ENCODE measurements at places on chromosomes 1 and 21. TPM values are rescaled to one million over a fixed set of nuclear protein-coding genes. Genes with fewer than 3 reads are reported as not detected.

GRCh38 chr1:183318433-183318832 is 99.7 kb downstream of the NMNAT2 start:
- DNase-seq: peak; percentile 72

DNA sequence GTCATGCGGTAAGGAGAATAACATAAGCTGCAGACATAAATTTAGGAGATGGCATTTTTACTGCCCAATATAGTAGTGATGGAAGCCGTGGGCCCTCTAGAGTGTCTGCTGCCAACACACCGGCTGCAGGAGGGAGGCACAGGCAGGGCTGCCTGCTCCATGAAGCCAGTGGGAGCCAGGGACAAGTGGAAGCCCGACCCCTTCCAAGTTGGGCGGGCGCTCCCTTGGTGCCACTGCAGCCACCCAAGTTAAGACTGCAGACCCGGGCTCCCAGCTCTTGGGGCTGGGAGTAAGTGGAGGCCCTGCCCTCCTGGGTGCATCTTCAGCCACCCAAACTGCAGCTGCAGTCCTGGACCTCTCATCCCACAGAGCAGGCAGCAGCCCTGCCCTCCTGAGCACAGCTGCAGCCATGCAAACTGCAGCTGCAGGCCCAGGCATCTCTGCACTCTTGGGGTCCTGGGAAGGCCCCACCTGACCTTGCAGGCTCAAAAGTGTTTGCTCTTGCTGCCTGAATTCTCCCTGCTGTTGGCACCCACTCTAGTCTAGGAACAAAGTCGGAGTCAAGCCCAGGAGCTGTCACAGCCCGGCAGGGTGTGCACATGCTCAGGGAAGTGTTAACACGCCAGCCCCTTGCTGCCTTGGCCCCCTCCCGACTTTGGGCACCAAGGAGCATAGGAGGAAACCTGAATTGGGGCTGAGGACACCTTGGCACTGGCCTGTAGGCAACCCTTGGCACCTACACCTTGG is 437.2 kb upstream of the PRMT6 start:
- no peak for DNase-seq

- peak; percentile 64 for DNase-seq
These were observed 3.8 kb upstream of the RGSL1 start for GRCh38 chr1:182446033-182446669.

Gene ZNF695
- not detected for total RNA-seq

DNA sequence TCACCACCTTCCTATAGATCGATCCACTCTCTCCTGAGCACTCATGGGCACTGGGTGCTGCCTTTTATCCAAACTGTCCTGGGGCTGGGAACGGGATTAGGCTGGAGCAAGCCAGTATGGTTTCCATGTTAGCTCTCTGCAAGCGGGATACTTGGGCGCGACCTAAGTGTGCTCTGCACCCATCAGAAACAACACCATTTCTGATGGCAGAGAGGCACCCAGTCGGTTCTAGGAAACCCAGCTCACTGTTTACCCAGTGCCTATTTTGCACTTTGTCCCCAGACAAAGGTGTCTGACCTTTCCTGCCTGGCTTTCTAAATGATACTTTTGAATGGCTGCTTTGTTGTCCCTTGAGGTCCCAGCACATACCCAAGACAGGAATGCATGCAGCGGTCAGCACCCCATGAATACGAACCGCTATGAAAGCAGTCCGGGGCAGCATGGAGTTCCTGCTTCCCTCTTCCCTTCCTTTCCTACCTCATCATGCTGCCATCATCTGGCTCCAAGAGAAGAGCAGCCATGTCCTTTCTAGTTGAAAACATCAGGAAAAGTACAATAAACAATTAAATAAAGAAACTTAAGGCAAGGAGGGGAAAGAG is 83.9 kb downstream of the TRABD2B start:
- no peak for DNase-seq

Gene C1QB
- 448 TPM for total RNA-seq

DNA sequence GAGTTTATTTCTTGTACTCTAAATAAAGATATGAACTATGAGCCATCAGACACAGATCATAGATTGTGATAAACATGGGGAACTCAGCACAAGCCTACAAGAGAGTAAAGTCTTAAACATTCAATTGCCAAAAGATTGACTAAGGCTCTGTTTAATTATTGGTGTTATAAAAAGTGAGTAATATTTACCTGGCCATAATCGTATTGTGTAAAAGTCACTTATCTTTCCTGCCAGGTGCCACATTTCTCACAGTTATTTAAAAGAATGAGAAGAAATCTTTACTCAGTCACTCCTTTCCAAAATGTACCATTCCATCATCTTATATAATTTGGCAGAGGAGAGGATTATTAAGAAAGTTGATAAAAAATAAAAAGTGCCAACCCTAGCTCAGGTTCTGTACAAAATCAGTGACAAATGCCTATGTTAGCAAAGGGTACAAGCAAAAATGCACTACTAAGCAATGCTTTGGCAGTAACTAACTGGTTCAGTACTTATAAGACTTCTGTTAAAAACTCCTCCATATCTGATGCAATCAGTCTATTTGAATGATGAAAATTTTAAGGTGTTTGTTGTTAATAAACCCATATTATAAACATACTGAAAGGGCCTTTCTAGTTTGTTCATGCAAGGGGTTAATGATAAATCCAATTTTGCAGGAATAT is 5.8 kb upstream of the NR5A2 start:
- DNase-seq: no peak

Gene ERICH3
- 0.30 TPM for total RNA-seq

Gene ANKRD34A
- 0.39 TPM for total RNA-seq

Gene MTARC1
- 37.8 TPM for total RNA-seq

Gene TRIM17
- 4.2 TPM for total RNA-seq

DNA sequence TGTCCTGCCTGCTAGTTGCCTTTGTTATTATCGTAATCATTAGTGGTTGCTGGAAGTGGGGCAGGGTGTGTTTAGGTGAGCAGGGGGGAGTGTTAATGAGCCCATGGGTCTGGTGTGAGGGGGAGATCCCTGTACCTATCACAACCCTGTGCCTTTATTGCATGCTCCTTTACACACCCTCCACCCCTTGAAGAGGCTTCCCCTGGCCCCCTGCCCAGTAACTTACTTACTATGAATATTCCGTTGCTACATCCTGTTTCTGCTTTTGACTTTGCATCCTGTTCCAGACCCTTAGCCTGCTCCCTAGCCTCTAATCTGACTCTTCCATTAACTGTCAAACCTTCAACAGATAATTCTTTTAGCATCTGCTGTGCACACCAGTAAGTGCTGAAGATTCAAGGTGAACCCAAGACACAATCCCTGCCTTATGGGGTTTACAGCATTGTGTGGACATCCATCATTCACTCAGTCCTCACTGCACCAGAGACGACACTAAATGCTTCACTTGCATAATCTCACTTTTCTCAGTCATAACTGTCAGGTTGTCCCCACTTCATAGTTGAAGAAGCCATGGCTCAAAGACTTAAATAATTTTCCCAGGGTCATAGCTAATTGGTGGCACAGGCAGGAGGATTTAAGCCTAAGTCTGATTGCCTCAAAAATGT is 47.9 kb downstream of the CDC7 start:
- DNase-seq: no peak

DNA sequence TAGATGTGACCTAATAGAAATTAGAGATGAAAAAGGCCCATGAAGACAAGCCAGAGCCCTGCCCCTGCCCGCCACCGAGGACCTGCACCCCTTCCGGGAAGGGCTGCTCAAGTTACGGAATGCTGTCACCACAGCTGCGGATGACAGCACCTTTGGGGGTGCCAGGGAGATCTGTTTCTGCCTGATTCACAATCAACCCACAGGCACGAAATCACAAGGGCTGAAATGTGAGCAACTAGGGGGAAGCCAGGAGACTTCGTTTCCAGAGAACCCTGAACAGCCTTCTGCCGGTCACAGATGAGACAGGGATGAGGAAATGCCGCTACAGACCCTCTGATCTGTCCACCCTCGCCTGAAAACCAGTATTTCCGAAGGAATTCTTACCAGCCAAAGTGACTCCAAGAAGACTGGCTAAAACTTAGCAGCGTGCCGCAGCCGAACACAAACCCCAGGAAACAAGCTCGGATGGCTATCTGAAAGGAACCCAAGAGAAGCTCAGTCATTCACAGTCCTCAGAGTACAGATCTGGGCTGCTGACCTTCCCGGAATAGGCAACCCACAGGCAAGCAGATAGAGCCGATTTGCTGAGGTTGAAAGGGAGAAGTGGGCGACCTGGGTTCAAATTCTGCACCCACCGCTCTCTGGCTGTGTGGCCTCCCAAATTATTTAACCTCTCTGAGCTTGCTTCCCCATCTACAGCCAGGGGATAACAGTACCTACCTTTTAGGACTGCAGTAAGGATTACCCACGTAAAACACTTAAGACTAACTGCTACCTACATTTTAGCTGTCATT is 1.1 kb downstream of the ICMT start:
- no peak for DNase-seq

GRCh38 chr1:184025242-184025675 is 12.3 kb downstream of the COLGALT2 start:
- no peak for DNase-seq

DNA sequence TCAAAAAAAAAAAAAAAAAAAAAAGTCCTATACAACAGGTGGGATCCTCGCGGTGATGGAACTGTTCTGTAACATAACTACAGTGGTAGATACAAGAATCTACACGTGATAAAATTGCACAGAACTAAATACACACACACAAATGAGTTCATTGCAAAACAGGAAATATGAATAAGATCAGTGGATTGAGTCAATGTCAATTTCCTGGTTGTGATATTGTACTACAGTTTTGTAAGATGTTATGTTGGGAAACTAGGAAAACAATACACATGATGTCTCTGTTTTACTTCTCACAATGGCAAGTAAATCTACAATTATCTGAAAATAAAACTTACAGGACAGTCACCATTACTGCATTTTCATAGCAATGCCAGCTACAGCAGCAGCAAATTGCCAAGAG is 59.8 kb downstream of the ITGB3BP start:
- no peak for DNase-seq
